ENCODE measurements at places on chromosomes 4 and X. TPM values are rescaled to one million over a fixed set of nuclear protein-coding genes. Genes with fewer than 3 reads are reported as not detected.

GRCh38 chr4:92231511-92231910 is 72.3 kb upstream of the GRID2 start:
- no peak for DNase-seq

Gene BEX5
- 55.4 TPM for total RNA-seq

DNA sequence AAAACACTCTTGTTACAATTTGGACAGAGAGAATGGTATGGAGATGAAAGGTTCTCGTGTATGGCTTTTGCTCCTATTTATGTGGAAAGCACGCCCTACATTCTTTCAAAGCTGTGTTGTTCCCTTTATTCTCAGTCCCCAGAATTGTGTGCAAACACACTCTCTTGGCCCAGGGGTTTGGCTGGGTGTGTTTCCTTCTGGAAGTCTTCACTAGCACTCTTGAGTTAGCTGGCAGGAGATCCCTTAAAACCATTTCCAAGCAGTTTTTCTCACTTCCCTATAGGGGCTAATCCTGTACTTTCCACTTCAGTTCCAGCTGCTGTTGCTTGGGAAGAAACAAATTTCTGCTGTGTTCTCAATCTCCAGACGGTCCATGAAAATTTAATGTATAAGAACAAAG is 35.1 kb downstream of the FHL1 start:
- DNase-seq = no peak

- no peak for DNase-seq
Observed at GRCh38 chr4:150256225-150256620, 178.0 kb downstream of the DCLK2 start.

Gene SORBS2
- total RNA-seq = 46.9 TPM

Gene GABRA4
- 24.5 TPM for total RNA-seq

- no peak for DNase-seq
Observed at GRCh38 chrX:130106071-130106470, 4.2 kb downstream of the ELF4 start.

GRCh38 chr4:16264798-16265197 is 38.5 kb upstream of the TAPT1 start:
- peak; percentile 22 for DNase-seq

Gene BMP3
- total RNA-seq = 5.7 TPM

DNA sequence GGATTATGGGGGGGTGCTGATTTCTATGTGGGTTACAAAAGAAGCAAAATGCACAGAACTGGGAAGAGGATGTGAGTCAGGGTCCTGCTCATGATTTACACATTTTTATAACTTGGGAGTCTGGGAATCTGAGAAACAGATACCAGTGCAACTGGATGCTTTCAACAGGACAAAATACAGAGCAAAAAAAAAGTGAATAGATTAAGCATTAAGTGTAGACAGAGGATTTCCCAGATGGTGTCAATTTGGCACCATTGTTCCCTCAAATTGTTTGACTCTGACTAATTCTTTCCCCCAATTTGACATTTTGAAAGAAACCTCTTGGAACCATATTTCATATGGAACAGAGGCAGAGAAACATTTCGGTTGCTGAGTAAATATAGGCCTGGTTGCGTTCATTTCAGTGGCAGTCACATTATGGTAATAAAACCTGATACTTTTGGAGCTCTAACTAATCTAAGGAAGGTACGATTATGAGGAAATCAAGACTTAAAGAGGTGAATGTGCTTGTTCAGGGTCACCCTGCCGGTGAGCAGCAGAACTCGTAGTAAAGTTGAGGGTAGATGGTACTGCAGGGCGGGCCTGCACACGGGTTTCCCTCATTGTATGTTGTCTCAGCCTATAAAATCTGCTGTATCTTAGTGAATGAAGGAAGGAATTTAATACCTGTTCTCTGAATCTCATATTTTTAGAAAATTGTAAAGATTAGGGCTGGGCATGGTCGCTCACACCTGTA is 18.7 kb upstream of the CDKL5 start:
- no peak for DNase-seq

- no peak for DNase-seq
Observed at GRCh38 chrX:40479777-40480318, 100.9 kb upstream of the ATP6AP2 start.

GRCh38 chrX:107625739-107626138 is 2.6 kb upstream of the PRPS1 start:
- no peak for DNase-seq

- peak; percentile 27 for DNase-seq
Observed at GRCh38 chr4:76738086-76738931, 159.6 kb downstream of the SOWAHB start.

Gene TMEM164
- total RNA-seq = 6.9 TPM

Gene VSIG4
- total RNA-seq = 15.1 TPM

GRCh38 chr4:2813446-2814405 is 20.8 kb downstream of the SH3BP2 start:
- no peak for DNase-seq

Gene MAGEA12
- not detected for total RNA-seq

DNA sequence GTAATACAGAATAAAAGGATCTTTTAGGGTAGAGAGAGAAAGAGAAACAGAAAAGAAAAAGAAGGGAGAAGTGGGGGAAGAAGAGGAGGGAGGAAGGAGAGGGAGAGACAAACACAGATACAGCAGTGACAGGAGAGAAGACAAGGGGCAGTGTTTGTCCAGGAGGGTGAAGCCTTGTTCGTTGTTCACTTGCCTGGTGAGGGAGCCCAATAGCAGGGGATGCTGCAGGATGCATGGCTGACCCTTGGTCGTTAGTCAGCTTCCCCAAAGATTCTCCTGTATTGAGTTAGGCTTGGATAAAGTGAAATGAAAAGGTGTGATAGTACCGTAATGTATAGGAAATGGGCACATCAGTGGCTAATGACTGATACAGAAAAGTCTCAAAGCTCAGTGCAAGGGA is 403.7 kb downstream of the IL15 start:
- no peak for DNase-seq

Gene USP17L11
- not detected for total RNA-seq

DNA sequence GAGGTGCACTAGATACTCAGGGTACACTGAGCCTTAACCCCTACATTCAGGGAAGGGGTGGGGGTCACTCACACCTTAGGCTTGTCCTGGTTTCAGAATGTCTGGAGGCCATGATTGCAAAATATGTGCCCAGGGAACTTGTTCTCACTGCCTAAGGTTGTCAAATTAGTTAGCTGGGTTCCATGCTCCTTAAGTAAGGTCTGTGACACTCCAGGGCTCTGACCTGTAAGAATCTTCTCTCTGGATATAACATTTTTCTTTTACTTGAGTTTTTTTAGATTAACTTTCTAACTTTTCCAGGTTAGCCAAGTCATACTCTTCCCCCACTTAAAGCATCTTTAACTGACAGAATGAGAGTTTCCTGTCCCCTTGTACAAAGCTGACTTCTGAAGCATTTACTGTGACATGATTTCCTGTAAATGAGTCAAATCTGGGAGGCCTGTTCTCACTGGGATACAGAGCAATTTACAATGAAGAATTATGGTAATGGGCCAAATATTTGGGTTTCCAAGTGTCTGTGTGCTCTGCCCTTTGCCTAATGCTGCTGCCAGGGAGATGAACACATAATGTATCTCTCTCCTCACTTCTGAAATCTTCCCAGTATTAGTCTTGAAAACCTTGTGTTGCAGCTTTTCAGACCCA is 101.7 kb downstream of the GATB start:
- DNase-seq = no peak

DNA sequence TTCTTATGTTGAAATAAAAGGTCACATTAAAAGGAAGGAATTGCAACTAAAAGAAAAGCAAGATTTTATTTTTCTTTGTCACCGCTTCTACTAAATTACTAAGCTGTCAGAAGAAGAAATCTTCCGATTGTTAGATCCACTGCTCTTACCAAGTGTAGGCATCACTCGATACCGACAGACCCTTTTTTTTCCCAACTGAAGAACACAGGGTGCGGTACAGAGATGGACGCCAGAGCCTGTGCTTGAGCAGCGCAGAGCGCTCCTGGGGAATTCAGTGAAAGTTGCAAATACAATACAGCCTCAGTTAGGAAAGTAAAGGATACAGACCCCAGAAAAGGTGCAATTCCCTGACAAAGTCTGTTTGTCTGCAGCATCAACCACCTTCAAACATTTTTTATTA is 94.9 kb upstream of the WDR17 start:
- no peak for DNase-seq

DNA sequence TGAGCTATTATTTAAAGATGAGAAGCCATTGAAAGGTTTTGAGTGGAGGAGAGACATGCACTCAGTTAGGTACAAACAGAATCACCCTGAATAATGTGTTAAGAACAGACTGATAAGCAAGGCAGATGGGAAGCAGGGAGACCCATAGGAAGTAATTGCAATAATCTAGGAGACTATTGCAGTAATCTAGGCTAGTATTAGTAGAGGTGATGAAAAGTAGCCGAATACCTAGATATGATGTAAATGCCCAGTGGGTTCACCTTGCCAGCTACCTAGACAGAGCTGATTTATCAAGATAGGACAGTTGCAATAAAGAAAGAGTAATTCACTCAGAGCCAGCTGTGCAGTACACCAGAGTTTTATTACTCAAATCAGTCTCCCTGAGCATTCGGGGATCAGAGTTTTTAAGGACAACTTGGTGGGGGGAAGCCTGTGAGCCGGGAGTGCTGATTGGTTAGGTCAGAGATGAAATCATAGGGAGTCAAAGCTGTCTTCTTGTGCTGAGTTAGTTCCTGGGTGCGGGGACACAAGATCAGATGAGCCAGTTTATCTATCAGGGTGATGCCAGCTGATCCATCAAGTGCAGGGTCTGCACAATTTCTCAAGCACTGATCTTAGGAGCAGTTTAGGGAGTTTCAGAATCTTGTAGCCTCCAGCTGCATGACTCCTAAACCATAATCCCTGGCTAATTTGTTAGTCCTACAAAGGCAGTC is 427.5 kb downstream of the RPA4 start:
- DNase-seq = no peak

Gene UGT2B10
- not detected for total RNA-seq

GRCh38 chr4:168781926-168782325 is 228.1 kb downstream of the CBR4 start:
- DNase-seq = no peak

Gene AKAP4
- not detected for total RNA-seq

DNA sequence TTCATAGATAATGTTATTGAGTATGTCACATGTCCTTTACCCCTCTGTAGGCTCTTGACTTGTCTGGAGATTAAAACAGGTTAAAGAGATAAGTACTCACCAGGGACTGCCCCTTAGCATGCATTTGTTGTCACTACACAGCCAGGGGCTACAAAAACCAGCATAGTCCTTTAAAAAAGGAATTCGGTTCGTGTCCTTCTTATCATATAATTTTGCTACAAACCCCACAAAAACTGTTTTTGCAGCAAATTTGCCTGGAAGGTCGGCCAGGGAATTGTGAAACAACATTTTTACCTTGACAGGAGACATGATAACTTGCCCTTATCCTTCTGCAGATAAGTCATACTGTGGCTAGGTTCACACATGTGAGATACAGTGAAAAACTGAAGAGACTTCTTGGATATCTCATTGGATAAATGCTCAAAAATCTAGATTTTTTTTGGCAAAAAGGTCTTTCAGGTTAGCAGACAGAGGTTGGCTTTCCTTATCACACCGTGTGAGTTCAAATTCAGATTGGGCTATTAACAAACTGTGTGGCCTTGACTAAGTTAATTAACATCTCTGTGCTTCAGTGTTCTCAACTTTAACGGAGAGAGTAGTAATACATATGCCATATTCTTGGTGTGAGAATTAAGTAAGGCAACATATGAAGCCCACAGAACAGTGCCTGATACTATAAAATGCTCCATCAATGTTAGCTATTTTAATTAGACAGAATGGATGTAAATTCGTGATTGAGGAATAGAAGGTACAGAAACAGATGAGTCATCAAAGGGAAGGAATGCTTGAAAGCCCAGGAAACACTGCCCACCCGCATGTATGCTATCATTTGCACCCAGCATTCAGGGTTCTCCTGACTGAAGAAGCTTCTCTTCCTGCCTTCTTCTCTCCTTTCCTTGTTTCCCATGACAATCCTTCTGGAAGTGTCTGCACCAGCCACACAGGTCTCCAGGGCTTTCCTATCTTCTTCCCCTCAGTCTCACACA is 30.0 kb downstream of the FAM9C start:
- no peak for DNase-seq

Gene PRDM5
- total RNA-seq = 14.7 TPM

DNA sequence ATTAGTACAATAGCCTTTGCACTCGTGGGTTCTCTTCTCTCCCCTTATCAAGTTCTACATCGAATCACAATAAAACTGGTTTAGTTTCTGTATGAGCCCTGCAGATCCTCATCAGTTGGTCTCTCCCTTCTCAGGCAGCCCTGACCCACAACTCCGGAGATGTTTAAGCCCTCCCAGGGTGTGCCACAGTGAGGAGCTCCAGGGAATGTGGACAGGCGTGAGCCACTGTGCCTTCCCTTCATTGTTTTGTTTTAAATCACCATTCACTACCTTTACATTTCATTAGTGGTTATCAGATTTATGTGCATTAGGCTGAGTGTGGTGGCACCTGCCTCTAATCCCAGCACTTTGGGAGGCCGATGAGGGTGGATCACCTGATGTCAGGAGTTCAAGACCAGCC is 133.2 kb downstream of the LARP7 start:
- DNase-seq = no peak

DNA sequence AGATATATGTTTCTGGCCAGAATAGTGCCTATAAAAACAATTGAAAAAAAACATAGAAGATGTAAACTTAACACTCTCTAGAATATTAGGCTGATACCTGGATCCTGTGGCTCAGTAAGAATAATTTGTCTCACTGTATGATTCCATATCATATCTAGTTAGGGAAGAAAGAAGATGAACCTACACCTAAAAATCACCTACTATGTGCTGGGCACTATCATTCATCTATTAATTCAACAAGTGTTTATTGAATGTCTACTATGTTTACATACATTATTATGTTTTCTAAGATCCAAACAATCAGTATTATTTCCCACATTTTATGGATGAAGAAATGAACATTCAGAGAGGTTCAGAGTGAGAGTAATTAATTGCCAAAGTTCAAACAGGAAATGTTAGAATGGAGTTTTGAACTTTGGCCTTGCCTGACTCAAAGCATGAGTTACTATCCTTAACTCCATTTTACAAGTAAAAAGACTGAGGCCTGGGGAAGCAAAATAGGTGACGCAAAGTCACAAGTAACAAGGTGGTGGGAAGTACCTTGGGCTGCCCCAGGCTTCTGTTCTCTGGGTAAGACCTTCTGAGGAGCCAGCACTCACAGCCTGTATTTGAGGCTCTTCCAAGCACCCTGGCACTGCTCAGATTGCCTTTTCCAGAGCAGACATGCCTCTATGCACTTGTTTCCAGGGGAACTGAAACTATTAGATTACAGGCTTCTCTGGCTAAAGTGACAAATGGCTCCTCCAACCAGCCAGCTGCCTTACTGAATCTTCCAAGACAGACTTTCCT is 111.1 kb upstream of the ACSL4 start:
- DNase-seq = no peak

Gene SOD3
- not detected for total RNA-seq

GRCh38 chr4:55801498-55801897 is 18.1 kb upstream of the EXOC1L start:
- DNase-seq = no peak

Gene DCAF16
- 35.1 TPM for total RNA-seq

Gene XAGE3
- total RNA-seq = not detected

DNA sequence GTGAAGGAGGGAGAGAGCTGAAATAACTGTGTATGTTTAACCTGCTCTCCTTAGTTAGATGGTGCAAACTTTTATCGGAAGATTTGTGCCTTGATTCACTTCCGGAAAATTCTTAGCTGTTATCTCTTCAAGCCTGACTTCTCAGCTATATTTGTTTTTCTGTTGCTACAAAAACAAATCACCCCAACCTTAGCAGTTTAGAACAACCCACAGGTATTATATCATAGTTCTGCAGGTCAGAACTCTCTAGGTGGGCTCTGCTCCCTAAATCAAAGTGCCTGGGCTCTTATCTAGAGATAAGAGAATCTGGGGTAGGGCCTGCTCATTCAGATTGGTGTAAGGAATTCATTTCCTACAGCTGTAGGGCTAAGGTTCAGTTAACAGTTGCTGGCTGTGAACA is 15.1 kb upstream of the CEP135 start:
- no peak for DNase-seq

Gene S100G
- total RNA-seq = not detected
